Choroid plexus epithelial cell (primary cell): ENCODE measurements at places on chromosomes 7 and 10.

GRCh38 chr10:116113721-116114501, 159.1 kb downstream of the GFRA1 start:
- no peak for DNase-seq

- peak; percentile 95 for DNase-seq
Observed at GRCh38 chr10:99976886-99977665, 32.7 kb downstream of the DNMBP start.

GRCh38 chr7:148664324-148664723, 34.4 kb upstream of the CUL1 start:
- DNase-seq, result peak; percentile 91

DNA sequence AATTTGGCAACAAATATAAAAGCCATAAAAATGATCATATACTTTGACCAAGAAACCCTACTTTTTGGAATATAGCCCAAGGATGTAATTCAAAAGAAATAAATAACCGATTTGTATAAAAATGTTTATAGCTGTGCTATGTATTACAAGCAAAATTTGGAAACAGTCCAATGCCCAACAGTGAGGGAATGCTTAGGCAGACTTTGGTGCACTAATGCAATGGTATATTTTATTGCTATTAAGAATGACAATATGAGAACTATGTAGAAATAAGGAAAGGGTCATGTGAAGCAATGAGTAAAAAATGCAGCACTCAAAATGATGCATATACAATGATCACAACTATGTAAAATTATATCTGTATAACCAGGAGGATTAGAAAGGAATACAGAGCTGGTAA, 273.8 kb upstream of the HPS1 start:
- DNase-seq, result no peak

- DNase-seq, result no peak
Observed at GRCh38 chr7:88280801-88281200, 25.9 kb downstream of the STEAP4 start.

- no peak for DNase-seq
Observed at GRCh38 chr7:22140578-22140977, 194.9 kb upstream of the CDCA7L start.
